Dermis blood vessel endothelial cell (primary cell): ENCODE measurements at places on chromosomes 3 and 15. TPM values are rescaled to one million over a fixed set of nuclear protein-coding genes. Genes with fewer than 3 reads are reported as not detected.

Gene KLHL25
- 5.4 and 7.9 TPM in 2 replicates for total RNA-seq

Gene A4GNT
- not detected in 2 replicates for total RNA-seq

Gene ANKRD34C
- total RNA-seq = not detected in 2 replicates

Gene IFT122
- 28.4 and 43.5 TPM in 2 replicates for total RNA-seq

Gene CPNE9
- not detected in 2 replicates for total RNA-seq
